Activated naive CD4-positive, alpha-beta T cell treated with anti-CD3 and anti-CD28 coated beads for 36 hours (primary cell): ENCODE measurements at places on chromosomes 7 and 10.

GRCh38 chr10:99487125-99487807 is 45.5 kb upstream of the NKX2-3 start:
- DNase-seq = no peak

DNA sequence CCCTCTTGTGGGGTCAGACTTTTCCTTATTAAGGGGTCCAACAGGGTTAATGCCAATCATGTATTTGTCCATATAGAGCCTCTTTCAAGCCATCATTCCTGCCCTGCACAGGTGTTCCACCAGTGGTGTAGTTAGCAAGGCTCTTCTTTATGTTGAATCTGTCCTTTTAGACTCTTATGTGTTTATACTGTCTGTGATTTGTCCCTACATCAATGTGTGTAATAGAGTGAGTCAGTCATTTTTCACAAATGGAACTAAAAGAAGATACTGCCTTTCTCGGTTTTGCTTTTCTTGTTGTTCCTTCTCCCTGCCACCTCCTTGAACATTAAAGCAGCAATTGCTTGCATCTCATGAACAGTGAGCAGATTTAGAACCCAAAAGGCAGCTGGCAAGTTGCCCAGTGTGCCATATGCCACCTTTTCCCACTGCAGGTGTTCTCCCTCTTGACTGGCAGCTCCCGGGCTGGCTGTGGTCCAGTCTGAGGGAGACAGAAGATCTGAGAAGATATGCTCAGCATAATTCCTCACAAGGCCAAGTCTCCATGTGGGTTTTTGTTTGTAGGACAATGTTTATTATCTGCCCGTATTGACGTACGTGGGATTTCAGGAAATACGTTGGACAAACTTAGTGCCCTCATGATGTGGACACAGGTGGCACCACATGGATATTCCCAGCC is 154.1 kb downstream of the LHFPL3 start:
- DNase-seq = no peak

- peak; percentile 17 for DNase-seq
These were observed 15.2 kb downstream of the MYO1G start for GRCh38 chr7:44963364-44964290.

DNA sequence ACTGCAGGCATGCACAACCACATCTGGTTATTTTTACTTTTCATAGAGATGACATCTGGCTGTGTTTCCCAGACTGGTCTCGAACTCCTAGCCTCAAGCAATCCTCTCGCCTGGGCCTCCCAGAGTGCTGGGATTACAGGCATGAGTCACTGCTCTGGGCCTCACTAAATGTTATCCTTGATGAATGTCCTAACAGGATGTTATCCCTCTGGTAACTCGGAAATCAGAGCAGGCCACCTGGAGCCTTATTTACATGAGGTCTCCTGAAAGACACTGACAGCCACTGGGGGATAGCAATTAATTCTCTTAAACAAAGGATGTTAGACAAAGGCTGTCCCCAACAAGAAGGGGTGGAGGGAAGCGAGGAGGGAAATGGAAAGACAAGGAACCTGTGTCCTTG is 4.5 kb upstream of the ZNF438 start:
- no peak for DNase-seq

GRCh38 chr10:94279835-94280709 is 82.7 kb downstream of the NOC3L start:
- DNase-seq = peak; percentile 63
